ENCODE measurements at places on chromosomes 5 and 9. TPM values are rescaled to one million over a fixed set of nuclear protein-coding genes. Genes with fewer than 3 reads are reported as not detected.

MLANA gene
- not detected for polyA plus RNA-seq

DMRT3 gene
- not detected for polyA plus RNA-seq

HTR4 gene
- polyA plus RNA-seq: not detected

GRCh38 chr9:29798599-29798998, 2225.3 kb upstream of the C9orf72 start:
- DNase-seq: no peak

- no peak for DNase-seq
These were observed 43.9 kb downstream of the BNIP1 start for GRCh38 chr5:173188280-173188679.

GRCh38 chr5:119275601-119276173, 80.1 kb upstream of the TNFAIP8 start:
- peak; percentile 83 for DNase-seq

DNA sequence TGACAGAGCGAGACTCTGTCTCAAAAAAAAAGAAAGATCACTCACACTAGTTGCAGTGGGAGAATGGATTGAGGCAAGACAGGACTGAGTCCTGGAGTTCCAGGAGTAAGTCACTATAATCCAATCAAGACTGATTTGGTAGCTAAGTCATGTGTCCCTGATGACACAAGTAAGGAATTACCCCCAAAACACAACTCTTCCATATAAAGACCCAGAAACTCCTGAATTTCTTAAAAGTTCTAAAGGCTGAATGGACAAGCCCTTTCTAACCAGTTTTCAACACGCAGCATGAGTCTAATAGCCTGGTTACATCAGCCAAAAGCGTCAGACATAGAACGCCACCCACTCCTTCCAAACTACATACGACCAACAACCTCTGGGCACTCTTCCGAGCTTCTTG, 2.5 kb downstream of the ZFP62 start:
- no peak for DNase-seq

DNA sequence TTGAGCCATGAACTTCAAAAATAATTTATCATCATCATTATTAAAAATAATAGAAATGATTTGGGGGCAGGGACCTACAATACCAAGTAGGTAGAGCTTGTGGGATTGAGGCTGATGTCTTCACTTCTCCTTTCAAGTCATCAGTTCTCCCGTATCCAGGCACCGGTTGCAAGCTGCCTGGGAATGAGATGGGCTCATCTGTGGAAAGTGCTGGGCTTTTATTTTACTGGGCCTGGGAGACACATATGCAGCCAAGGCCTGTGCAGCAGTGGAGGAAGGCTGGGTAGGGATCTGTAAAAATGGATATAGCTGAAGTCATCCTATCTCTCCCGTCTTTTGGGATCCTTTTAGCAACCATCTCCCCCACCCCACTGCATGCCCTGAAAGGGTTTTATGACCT, 284.1 kb upstream of the CLINT1 start:
- no peak for DNase-seq

- no peak for DNase-seq
These were observed 142.2 kb upstream of the ZNF366 start for GRCh38 chr5:72649449-72649848.

DNA sequence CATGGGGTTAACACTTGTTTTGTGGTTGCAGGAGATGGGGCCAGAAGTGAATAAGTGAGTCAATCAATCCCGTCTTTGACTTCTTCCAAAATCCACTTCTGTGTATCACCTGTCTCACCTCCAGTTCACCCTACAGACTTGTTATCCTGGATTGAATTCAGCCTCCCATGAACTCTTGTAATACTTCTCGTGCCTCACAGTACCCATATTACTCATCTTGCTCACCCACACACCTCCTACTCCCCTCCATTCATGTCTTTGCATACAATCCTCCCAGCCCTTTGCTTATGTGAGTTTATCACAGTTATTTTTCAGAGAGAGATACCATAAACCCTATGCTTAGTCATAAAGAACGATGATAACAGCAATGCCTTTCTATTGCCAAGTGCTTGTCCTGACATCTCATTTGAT, 52.9 kb upstream of the PAPPA start:
- DNase-seq: no peak

- DNase-seq: no peak
These were observed 245.4 kb upstream of the ANKH start for GRCh38 chr5:15116996-15117395.

DNA sequence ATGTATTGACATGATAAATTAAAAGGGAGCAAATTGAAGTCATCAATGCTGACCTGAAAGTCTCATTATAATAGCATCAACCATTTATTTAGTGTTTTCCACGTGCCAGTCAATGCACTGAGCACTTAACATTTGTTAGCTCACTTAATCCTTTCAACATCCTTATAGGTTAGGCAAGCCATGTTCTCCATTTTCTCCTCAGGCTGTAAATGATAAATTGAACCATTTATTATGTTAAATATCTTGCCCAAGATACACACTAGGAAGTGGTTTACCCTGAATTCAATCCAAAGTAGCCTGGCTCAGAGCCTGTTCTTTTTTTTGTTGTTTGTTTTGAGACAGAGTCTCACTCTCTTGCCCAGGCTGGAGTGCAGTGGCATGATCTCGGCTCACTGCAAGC, 25.0 kb upstream of the SNX2 start:
- DNase-seq: no peak

- no peak for DNase-seq
These were observed 209.3 kb downstream of the ROR2 start for GRCh38 chr9:91740701-91741100.

Measured in naive B cell (primary cell).